A549 treated with Mapracorat at 1 μM for 4 hours (cell line): ENCODE measurements at places on chromosomes 3 and 15. TPM values are rescaled to one million over a fixed set of nuclear protein-coding genes. Genes with fewer than 3 reads are reported as not detected.

Gene GXYLT2
- total RNA-seq = 1.1 to 1.4 TPM (median 1.4 TPM) in 5 replicates

Gene CYP8B1
- not detected in 5 replicates for total RNA-seq

Gene ASB14
- not detected in 5 replicates for total RNA-seq

Gene ADGRG7
- total RNA-seq = not detected in 5 replicates

Gene FETUB
- 0.10 to 0.35 TPM (median 0.23 TPM) in 5 replicates for total RNA-seq

Gene UROC1
- total RNA-seq = not detected in 5 replicates

Gene ATP13A5
- not detected in 5 replicates for total RNA-seq

Gene DNAH12
- 0.02 to 0.09 TPM (median 0.03 TPM) in 4 of 5 replicates, not detected in the other for total RNA-seq

Gene PLS1
- total RNA-seq = 9.3 to 10.9 TPM (median 10.4 TPM) in 5 replicates

Gene CRYBG3
- 5.4 to 8.1 TPM (median 5.9 TPM) in 5 replicates for total RNA-seq

Gene HES1
- total RNA-seq = 9.5 to 14.1 TPM (median 11.3 TPM) in 5 replicates

Gene FBXO40
- total RNA-seq = not detected in 5 replicates

Gene CCR5
- not detected in 5 replicates for total RNA-seq

Gene NOX5
- total RNA-seq = 0.21 to 0.43 TPM (median 0.30 TPM) in 5 replicates

Gene ADCY5
- 0.22 to 0.88 TPM (median 0.30 TPM) in 5 replicates for total RNA-seq

Gene MESP2
- 0.27 to 0.72 TPM (median 0.46 TPM) in 5 replicates for total RNA-seq

Gene CRELD1
- 10.5 to 14.9 TPM (median 13.2 TPM) in 5 replicates for total RNA-seq

Gene ZNF609
- total RNA-seq = 15.7 to 23.9 TPM (median 21.6 TPM) in 5 replicates

Gene BNC1
- 0.72 to 0.95 TPM (median 0.76 TPM) in 5 replicates for total RNA-seq

Gene SLC49A4
- total RNA-seq = 12.6 to 15.4 TPM (median 13.5 TPM) in 5 replicates

Gene ZPLD1
- not detected in 5 replicates for total RNA-seq

Gene MED12L
- total RNA-seq = 0.23 to 1.1 TPM (median 0.49 TPM) in 5 replicates

Gene DPPA2
- not detected in 5 replicates for total RNA-seq

Gene RPUSD2
- 13.3 to 15.7 TPM (median 15.3 TPM) in 5 replicates for total RNA-seq

Gene PP2D1
- not detected in 5 replicates for total RNA-seq

Gene ZNF80
- not detected in 5 replicates for total RNA-seq

Gene SCN11A
- total RNA-seq = 0.02 TPM in 1 of 5 replicates, not detected in the others

Gene SMCO1
- total RNA-seq = not detected in 5 replicates

Gene GPR87
- 2.1 to 2.6 TPM (median 2.3 TPM) in 5 replicates for total RNA-seq

Gene PRR20G
- 0.97 to 1.6 TPM (median 1.3 TPM) in 5 replicates for total RNA-seq

Gene SLC51A
- total RNA-seq = not detected in 5 replicates

Gene FBXW12
- total RNA-seq = not detected in 5 replicates

Gene RETNLB
- total RNA-seq = not detected in 5 replicates

Gene GP5
- 0.04 TPM in 1 of 5 replicates, not detected in the others for total RNA-seq

Gene GOLGA6L10
- 0.34 to 0.94 TPM (median 0.48 TPM) in 5 replicates for total RNA-seq

Gene PPP2R3A
- 1.4 to 2.9 TPM (median 2.2 TPM) in 5 replicates for total RNA-seq

Gene PLEKHO2
- 5.4 to 6.4 TPM (median 6.0 TPM) in 5 replicates for total RNA-seq

Gene KBTBD13
- not detected in 5 replicates for total RNA-seq

Gene CD200R1
- total RNA-seq = not detected in 5 replicates
